ENCODE measurements at places on chromosomes 12 and 14. TPM values are rescaled to one million over a fixed set of nuclear protein-coding genes. Genes with fewer than 3 reads are reported as not detected.

The FGF6 gene
- not detected for polyA plus RNA-seq

GRCh38 chr14:103718572-103718971, 3.0 kb downstream of the ZFYVE21 start:
- no peak for DNase-seq

The RTL1 gene
- 0.80 TPM for polyA plus RNA-seq

The DPY19L2 gene
- 13.8 TPM for polyA plus RNA-seq

- DNase-seq, result no peak
Measured at GRCh38 chr14:99534863-99535262, 53.7 kb downstream of the CCNK start.

DNA sequence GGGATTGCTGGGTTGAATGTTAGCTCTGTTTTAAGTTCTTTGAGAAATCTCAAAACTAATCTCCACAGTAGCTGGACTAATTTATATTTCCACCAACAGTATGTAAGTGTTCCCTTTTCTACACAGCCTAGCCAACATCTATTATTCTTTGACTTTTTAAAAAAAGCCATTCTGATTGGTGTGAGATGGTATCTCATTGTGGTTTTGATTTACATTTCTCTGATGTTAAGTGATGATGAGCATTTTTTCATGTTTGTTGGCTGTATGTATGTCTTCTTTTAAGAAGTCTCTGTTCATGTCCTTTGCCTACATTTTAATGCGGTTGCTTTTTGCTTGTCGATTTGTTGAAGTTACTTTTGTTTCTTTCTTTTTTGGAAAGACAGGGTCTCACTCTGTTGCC, 301.1 kb upstream of the OR4E1 start:
- DNase-seq, result no peak

DNA sequence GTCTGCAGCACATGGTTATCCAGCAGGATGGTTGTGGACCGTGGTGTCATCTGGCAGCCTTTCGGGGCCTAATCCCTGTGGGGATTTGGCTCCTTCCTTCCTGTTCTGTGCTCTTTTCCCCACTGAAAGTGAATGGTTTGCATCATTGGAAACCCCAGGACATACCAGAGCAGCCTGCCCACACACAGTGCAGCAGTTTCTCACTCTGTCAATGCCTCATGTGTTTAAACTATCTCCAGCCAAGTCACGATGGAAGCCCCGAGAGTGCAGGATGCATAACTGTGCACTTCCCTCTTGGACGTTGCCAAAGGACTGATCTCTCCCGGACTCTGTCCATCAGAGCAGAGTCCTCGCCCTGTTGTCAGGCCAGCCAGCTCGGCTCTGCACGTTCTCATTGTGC, 29.0 kb upstream of the AMN start:
- no peak for DNase-seq

The FBXL14 gene
- polyA plus RNA-seq, result 3.2 TPM

DNA sequence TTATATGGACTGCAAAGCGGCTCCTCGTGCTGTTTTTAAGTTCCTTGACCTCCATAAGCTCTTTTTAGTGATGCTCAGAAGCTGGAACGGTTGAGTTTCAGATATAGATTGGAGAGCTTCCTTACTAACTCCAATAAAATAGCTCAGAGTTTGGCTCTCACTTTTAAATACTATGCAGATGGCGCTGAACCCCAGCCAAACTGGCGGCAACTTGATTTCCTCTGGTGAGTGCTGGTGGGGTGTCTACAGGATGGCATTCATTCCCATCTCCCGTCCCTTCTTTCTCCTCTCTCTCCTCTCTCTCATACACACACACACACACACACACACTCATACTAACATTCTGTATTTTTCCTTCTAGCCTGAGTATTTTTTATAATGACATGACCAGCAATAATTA, 346.3 kb downstream of the ETNK1 start:
- no peak for DNase-seq

DNA sequence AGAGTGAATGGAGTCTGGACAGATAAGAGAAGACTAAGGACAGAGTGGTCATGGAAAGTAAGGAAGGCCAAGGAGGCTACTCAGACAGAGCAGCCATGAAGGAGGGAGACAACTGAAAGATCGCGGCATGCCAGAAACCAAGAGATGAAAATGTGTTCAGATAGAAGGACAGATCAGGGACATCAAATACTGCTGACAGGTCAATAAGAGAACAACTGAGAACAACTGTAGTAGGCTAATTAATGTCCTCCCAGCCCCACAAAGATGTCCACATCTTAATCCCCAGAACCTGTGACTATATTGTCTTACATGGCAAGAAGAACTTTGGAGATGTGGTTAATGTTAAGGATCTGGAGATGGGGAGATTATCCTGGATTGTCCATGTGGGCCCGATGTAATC, 15.0 kb upstream of the HELB start:
- DNase-seq, result no peak

- no peak for DNase-seq
Measured at GRCh38 chr12:54033106-54033979, 493 bp downstream of the HOXC5 start.

- no peak for DNase-seq
Measured at GRCh38 chr14:63988579-63988978, 135.8 kb downstream of the SYNE2 start.

DNA sequence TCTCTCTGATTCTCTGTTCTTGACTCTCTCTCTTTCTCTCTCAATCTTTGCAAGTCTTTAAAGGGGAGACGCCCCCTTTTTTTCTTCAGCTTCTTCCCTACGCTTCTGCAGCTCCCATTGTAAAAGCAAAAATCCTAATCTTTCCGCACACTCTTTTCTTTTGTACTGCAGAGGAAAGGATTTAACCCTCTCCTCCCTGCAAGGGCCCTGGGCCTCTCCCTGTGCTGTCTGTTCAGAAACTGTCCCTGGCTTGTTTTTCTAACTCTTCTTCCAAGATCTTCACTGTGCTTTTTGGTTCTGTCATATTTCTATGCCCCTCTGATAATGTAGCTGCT, 10.9 kb upstream of the SALL2 start:
- DNase-seq, result no peak

The KRT71 gene
- not detected for polyA plus RNA-seq

Data from pancreas (tissue), 10 donors.